ENCODE measurements at places on chromosomes 16 and 17.

DNA sequence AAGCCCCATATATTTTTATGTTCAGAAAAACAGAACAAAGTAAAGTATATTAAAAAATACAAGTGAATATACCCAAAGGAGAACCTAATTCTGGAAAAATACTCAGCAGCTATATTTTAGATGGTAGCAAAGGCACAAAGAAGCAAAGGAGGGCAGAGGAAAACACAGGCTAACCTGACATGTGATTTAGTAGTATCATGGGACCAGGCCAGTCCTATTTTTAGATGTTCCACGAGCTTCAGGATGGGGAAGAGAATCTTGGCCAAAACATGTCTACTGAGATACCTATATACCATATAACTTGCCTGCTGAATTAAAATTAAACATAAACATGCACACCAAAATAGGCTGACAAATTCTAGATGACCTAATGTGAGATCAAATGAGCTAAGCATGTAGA, 32.9 kb downstream of the SMYD4 start:
- no peak for DNase-seq

- no peak for DNase-seq
These were observed 30.1 kb downstream of the VPS35 start for GRCh38 chr16:46658925-46659324.

DNA sequence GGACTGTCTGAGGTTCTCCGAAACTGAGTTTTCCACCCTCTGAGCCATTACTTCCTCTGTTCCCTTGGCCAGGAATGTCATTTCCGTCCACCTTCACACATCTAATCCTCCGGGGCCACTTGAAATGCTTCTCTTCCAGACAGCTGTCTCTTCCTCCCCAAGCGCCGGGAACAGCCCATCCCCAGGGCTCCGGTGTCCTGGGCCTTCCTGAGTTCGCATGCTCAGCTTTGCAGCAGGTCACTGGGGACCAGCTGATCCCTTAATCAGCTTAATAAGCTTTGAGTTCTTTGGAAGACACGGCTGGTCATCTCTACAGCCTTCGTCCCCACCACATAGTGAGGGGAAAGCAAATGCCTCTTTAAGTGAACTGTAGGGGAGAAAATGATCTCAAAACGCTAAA, 123.4 kb downstream of the DYNLRB2 start:
- no peak for DNase-seq

DNA sequence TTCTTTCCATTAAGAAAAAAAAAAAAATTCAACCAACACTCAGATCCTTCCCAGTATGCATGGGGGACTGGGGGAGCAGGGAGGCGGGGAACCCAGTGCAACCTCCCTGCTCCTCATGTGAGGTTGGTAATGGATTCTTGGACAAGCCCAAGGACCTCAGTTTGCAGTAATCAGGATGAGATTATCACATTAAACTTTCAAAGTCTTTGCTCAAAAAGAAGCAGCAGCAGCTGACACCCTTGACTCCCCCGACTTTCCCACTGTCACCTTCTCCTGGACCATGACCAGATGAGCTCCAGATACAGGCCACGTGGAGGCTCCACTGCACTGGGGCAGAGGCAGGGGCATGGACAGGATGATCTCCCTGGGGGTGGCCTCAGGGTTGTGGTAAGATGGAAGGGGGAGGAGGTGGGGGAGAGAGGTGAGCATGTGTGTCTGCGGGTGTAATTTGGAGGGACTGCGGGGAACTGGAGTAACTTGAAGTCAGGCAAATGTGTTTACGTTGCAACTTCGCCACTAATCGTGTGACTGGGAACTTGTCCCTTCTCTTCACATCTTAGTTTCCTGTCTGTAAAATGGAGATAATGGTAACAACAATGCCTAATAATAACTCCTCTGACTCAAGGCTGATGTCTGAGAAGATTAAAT, 19.8 kb downstream of the ZNF385C start:
- DNase-seq = no peak

DNA sequence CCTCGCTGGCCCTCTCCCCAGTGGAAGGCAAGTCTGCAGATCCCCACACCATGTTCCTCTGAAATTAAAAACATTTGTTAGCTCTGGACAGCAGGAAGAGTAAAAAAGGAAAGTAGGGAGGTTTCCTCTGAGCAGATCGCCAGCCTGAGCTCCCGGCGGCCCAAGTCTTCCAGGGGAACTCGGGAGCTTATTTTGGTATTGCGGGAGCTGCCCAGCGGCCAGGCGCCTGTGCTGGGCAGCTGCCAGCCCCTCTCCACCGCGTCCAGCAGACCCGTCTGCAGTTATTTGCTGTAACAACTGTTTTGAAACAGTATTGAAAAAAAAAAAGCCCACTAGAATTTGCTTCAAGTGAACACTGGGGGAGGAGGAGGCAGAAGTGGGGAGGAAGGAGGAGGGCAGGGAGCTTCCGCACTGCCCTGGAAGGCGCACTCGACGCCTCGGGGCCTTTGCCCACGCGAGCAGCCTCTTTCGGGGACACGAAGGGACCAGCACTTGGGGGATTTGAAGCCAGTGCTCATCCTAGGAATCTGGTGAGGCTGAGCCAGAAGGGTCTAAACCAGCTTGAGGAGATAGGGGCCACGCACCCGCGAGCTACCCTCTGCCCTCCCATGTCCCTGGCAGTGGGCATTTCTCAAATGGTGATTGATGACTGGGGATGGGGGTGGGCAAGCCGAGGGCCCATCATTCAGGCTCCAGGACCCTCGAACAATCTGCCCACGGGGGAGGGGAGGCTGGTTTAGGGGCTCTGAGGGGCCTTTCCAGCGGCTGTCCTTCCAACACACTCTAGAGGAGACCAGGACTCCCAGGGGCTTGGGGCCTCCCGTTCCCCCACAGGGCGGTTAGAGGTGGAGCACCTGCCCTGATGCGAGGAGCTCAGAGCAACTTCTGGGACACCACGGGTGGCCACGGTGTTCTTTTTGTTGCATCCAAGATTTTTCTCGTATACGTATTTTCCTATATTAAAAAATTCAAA, 3.0 kb upstream of the BAHCC1 start:
- DNase-seq = no peak

DNA sequence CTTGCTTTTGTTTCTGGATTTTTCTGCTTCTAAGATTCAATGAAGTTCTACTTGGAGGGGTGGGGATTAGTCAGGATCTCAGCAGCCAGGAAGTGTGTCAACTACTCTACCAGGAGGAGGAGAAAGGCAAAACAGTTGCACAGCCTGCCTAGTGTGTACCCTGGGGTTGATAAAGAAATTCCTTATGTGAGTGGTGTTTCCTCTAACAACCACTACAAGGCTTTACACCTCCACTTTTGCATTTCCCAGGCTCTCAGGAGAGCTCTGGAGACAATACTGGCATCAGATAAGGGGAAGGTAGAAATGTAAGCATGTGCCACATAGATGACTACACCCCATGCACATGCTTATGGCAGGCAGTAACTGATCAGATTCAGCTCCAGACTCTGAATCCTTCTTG, 174.6 kb downstream of the TOX3 start:
- no peak for DNase-seq

- no peak for DNase-seq
These were observed 1.3 kb downstream of the PLXDC1 start for GRCh38 chr17:39150104-39150634.

DNA sequence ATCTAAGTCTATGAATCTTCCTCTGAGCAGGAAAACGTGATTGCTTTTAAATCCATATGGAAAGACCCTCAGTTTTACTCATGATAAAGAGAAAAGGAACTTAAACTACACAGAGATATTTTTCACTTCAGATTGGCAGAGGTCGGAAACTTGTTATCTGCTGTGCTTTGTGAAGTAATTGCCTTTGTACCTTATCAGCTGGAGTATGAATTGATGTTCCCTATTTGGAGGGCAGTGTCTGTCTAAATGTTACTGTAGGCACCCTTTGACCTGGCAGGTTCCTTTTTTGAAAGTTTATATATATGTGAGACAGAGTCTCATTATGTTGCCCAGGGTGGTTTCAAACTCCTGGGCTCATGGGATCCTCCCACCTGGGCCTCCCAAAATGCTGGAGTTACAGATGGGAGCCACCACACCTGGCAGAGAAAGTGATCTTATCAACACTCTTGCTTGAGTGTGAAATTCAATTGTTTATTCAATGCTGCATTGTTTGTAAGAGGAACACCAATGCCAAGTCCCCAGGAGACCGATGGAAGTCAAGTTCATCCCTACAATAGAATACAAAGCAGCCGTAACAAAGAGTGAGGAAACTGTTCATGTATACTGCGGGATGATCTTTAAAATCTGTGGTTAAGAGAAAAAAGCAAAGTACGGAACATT, 52.3 kb downstream of the ABCC1 start:
- DNase-seq = no peak

DNA sequence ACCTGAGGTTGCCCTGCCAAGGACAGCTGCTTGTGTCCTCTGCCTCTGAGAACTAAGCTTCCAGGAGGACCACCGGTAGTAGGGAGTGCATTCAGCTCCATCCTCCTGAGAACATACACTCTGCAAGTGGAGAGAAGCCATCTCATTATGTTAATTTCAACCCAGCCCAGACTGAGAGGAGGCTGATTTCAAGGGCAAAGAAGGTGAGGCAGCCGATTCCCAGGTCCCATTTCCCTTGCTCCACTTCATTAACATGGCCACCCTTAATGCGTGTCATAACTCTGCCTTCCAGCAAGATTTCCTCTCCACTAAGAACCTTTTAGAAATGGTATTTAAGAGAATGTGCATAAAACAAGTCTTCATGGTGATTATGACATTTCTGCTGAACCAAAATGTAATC, 72.5 kb downstream of the CDH13 start:
- no peak for DNase-seq

GRCh38 chr16:57551057-57551456, 8.6 kb downstream of the ADGRG5 start:
- DNase-seq = no peak

GRCh38 chr17:76544546-76545365, 4.9 kb downstream of the PRCD start:
- no peak for DNase-seq

DNA sequence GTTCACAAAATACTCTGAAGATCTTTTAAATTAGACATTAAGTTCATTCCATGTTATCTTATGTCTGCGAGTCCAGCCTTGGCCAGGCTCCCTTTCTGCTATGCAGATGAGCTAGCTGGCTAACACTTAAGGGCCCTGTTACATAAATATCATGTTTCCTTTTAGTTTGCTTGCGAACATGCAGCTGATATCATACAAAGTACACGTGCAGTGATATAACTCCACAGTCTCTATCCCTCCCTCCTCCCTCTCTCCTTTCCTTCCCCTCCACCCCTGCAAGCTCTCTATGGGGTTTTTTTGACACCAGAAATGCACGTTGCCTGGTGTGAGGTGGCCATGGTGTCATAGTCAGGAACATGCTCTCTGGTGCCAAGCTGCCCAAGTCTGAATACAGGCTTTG, 46.1 kb downstream of the ARHGAP17 start:
- no peak for DNase-seq

DNA sequence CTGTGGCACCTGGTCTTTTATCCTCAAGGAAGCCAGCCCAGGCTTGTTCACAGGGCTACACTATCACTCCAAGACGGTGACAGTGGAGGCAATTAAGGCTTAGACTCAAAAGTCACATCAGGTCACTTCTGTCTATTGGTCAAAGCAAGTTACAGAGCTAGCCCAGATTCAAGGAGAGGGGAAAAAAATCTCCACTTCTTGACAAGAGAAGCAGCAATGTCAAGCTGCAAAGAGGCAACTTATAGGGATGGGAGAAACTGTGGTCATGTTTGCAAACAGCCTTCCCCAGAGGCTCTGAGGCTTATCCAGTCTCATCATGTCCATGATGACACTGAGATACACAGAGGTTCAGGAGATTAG, 31.6 kb downstream of the SERPINF1 start:
- DNase-seq = no peak

GRCh38 chr17:9557161-9557755, 18.4 kb downstream of the STX8 start:
- DNase-seq = no peak

- DNase-seq = no peak
These were observed 41.5 kb downstream of the ARHGAP44 start for GRCh38 chr17:12830777-12831247.

DNA sequence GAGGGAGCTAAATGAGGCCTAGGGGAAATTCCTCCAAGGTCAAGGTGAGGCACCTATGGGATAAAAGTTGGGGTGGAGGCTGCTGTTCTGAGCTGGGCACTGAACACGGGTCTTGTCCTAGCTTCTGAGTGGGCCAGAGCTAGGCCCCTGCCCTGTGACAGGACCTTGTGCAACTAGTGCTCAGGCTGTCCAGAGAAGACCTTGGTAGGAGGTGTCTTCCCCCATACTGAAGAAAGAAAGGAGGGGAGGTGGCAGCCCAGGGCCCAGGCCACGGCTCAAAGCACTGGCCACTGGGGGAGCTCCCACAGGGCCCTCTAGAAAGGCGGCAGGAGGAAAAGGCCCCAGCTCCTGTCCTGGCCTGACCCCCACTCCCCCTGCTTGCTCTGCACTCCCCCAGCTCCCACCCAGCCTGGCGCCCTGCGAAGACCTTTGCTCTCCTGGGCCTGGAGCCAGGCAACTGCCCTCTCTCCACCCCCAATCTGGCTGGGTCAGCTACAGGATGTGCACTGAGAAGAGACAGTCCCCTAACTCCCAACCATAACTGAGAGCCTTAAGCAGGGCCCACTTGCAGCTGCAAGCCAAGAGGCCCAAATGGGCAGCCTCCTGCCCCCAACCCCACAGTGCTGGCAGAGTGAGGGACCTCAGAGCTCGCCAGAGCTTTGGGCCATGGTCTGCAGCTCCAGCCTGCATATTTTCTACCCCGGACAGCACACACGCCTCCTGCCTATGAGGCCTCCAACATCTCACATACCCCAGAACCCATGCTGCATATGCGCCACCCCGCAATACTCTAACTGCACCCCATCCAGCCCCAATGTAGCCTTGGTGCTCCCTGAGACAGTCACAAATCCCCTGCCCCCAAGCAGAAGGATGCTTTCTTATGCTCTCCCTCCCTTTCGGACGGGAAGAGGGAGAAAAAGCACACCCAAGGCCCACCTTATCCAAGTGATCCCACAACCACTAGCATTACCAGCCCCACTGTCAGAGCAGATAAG, 15.3 kb downstream of the HSD11B2 start:
- no peak for DNase-seq

GRCh38 chr17:58666858-58667267, 25.0 kb downstream of the TEX14 start:
- DNase-seq = no peak

Measured in fibroblast of skin of left quadriceps (primary cell).